ENCODE measurements at places on chromosomes 6 and 20. TPM values are rescaled to one million over a fixed set of nuclear protein-coding genes. Genes with fewer than 3 reads are reported as not detected.

- DNase-seq: no peak
Observed at GRCh38 chr6:31383149-31383548, 20.2 kb upstream of the MICA start.

- DNase-seq: no peak
Observed at GRCh38 chr20:59063358-59064213, 21.0 kb upstream of the PRELID3B start.

- DNase-seq: no peak
Observed at GRCh38 chr6:26335231-26335630, 29.8 kb upstream of the BTN3A2 start.

Gene MOCS1
- total RNA-seq: 4.1 TPM

Gene EYS
- 0.60 TPM for total RNA-seq

DNA sequence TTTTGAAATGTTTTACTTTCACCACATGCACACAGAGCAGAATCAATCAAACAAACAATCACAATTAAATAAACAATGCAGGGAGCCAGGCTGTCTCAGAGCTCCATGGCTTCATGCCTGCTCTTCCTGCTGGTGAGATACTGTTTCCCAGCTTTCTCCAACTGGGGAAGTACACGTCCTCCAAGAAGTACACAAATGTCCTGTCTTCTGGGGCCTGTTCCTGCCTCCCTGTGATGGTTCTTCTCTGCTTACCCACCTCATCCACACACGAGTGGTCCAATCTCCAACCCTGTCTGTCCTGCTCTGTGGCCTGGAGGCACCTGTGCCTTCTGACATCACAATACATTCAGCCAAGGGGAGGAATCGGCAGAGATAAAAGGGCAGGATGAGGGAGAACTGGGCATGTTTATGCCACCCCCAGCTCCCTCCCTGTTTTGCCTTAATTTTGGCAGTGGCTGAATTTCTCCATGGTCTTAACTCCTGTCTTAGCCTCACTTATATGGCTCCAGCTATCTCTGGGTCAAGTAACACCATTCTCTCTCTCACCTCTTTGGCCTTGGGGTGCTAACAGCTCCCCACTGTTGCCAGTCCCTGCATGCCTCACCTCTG is 25.3 kb upstream of the TTPAL start:
- DNase-seq: no peak

- no peak for DNase-seq
Observed at GRCh38 chr6:103769431-103769830, 1090.3 kb downstream of the HACE1 start.

Gene ATG5
- total RNA-seq: 33.0 TPM

Gene MED23
- 39.3 TPM for total RNA-seq

DNA sequence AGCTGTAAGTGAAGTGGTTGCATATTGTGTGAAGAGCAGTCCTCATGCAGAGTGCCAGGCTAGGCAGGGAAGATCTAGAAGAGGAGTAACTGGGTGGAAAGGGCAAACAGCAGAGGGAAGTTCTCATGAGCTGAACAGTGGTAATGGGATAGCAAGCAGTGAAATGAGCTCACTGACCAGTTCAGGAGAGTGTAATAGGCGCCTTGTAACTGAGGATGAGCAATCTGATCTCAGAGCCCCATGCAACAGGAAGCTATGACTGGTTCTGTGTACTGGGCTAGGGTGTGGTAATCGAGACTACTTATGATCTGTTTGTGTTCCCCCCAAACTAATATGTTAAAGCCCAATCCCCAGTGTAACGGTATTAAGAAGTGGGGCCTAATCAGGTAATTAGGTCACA is 98.6 kb downstream of the RFX6 start:
- DNase-seq: no peak

DNA sequence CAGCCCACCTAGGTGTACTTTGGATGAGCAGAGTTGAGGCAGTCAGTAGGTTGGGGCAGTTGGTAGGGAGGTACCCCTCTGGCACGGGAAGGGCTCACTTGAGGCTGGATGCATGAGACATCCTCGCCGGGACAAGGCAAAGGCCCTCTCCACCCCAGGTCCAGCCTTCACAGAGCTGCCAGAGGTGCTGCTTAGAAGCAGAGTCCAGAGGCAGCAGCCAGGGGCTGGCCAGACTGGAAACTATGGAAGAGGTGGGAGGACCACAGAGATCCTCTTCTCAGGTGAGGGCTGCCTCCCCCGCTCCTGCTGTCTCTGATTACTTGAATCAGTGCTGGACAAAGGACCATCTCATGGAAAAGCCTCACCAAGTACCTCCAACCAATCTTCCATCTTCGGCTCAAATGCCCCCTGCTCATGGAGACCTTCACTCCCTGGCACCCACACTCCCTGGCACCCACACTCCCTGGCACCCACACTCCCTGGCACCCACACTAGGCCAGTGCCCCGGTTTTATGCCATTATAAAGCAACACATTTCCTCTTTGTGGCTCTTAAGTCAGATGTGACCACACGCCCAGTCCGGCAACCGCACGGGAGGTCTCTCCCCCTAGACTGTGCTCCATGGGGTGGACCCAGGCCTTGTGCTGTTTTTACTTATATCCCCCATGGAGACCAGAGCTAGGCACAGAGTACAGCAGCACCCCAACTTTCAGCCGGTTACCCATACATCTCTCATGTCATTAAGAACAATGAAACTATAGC is 100.1 kb downstream of the YTHDF1 start:
- no peak for DNase-seq

DNA sequence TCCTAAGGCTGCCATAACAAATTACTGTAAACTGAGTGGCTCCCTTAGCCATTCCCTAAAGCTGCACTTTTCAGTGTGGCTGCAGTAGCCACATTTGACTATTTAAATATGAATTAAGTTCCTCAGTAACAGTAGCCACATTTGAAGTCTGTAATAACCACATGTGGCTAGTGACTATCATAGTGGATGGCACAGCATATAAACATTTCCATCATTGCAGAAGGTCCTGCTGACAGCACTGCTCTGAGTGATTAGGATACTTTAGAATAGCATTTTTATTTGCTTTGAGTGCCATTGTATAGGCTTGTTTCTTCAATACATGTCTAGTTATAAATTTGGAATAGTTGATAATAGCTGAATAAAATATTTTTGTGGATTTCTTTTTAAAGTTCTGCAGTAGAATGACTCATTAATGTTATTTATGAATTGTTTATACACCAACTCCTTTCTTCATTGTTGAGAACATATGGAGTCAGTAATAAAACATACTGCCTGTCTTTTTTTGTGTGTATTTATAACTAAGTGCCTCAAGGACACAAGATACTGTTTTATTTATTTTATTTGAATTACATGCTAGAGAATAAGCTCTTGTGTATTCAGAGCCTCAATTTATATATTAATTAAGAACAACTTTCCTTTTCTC is 217.2 kb downstream of the CDKAL1 start:
- DNase-seq: no peak

Gene FNDC11
- total RNA-seq: 0.86 TPM

DNA sequence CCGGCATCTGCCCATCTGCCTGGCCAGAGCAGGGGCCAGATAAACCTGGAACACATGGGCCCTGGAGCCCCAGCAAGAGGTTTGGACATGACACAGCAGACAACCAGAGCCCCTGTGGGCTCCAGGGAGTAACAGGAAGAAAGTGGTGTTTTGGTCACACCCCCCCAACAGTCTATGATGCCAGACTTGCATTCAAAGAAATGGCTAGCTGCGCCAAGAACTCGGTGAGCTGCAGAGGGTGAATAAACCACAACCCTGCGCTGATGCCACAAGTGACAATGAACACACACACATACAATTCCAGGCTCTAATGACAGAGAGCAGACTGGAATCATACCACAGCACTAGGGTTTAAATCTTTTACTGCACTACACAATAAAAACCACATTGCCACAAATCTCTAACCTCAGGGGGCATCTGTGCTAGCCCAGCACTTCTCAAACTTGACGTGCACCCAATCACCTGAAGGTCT is 34.0 kb downstream of the TRERF1 start:
- no peak for DNase-seq

GRCh38 chr6:15493437-15494168 is 169.2 kb downstream of the DTNBP1 start:
- DNase-seq: no peak

Gene BTN1A1
- total RNA-seq: 0.11 TPM

DNA sequence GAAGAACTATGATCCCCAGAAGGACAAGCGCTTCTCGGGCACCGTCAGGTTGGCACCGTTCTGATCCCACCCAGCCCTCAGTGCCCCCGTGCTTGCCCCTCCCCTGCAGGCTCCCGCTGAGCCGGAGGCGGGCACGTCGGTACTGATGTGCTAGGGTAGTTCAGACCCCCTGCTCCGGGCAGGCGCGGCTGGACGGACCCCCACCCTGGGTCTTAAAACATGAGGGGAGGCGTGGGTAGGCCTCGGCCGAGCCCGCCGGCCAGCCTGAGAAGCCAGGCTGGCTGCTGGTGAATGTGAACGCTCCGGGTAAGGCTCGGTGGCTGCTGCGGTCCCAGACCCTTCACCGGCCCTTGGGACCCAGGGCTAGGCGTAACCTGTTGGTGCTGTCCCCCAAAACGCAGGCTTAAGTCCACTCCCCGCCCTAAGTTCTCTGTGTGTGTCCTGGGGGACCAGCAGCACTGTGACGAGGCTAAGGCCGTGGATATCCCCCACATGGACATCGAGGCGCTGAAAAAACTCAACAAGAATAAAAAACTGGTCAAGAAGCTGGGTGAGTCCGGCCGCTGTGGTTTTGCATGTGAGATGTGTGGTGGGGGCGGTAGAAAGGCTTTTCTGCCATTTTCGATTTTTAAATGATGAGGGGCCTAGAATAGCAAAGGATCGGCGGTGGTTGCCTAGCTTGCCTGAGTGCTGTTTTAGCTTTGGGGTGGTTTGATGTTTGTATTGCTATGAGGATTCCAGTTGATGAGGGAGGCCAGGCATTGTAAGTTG is 964 bp downstream of the RPL10A start:
- DNase-seq: no peak

Gene FAM217A
- not detected for total RNA-seq

Data from mesothelial cell of epicardium (in vitro differentiated cells).